ENCODE measurements at places on chromosomes 7 and 10.

DNA sequence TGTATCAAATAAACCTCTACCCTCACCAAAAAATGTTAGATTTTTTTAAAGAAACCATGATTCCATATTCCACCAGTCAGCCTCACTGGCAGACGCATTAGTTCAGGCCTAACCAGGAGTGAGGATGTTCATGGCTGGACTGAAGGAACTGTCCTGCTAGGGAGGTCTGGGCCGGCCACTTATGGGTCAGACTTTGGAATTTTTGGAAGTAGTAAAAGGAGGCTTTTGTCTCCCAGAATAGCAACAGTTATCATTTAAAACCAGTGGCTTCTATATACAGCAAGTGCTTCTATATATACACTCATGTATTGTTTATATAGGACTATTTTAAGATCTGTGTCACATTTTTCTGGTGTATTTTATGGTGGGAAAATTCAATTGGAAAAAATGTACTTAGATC is 120.5 kb downstream of the CNNM2 start:
- DNase-seq = no peak

DNA sequence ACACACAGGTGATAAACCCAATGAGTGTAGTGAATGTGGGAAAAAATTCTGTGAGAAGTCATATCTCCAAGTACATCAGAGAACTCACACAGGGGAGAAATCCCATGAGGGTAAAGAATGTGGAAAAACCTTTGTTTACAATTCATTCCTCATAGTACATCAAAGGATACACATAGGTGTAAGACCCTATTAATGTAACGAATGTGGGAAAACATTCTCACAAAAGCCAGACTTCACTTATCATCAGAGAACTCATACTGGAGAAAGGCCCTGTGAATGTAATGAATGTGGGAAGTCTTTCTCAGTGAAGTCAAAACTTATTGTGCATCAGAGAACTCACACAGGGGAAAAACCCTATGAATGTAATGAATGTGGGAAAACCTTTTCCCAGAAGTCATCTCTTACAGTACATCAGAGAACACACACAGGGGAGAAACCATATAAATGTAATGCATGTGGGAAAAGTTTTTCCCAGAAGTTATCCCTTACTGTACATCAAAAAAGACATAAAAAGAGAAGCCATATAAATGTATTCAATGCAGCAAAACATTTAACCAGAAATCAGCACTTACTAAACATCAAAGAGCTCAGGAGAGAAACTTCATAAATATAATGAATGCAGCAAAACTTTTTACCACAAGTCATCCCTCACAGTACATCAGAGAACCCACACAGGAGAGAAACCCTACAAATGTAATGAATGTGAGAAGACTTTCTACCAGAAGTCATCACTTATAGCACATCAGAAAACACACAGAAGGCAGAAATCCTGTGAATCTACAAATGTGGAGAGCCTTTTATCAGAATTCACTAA is 49.8 kb downstream of the ZNF239 start:
- no peak for DNase-seq

- DNase-seq = no peak
These were observed 261.1 kb downstream of the AUTS2 start for GRCh38 chr7:69859342-69859741.

DNA sequence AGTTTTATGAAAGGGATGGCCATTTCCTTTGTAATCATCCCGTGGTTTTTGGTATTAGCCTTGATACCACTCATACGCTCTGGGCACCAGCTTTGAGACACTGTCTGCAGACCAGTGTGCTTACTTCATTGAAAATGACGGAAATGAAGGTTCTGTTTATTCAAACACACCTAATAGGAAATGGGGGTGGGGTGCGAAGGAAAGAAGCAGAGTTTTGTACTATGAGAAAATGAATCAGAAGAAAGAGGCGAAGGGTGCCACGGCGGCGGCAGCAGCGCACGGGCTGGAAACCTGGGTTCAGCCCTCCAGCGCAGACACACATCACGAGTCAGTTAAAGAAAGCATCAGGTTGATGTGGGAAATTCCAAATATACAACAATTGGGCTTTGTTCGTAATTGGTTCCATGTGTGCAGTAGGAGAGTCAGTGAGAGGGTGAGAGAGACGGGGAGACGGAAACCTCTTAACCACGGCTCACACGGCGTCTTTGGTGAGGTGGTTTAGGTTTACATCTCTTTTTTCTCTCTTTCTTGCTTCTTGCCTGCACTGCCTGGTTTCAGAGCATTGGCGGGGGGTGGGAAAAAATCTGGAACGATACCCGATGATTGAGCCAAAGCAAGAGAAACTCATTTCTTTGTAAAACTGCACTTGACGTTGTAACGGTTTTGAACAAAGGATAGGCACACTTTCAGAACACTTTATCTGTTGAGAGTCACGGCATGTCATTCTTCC is 321.2 kb downstream of the FRMD4A start:
- DNase-seq = no peak

DNA sequence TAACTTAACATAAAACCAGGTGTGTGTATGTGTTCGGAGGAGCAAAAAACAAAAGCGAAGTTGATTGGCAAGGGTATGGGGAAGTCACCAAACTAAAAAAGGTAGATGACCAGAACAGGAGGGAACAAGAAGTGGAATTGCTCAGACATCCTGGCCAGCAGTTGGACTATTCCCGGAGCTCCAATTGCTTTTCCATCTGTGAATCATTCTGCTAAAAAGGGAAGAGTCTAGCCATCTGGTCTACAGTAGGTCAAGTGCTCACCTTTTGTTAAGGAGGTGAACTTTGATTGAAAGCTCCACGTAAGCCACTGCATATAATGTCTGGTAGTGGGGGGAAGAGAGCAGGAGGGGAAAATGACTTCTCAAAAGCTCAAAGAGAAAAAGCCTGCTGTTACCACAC is 50.0 kb upstream of the BET1 start:
- DNase-seq = no peak

- DNase-seq = no peak
These were observed 5.2 kb upstream of the PRKAR2B start for GRCh38 chr7:107039199-107039900.

DNA sequence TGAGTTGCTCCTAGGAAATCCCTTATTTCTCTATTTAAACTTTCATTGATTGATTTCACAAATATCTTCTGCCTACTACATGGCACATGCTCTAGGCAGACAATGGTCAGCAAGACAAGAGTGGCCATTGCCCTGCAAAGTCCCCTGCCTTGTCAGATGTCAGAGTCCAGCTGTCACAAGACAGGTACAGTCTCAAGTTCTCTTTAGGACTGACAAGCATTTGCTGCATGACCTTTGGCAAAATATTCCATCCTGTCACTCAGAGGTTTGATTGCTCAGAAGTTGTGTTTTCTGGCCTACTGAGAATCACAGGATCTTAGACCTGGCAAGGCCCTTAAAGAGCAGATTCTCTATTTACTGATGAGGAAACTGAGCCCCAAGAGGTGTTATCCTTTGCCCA is 322.3 kb upstream of the NFE2L3 start:
- DNase-seq = no peak

DNA sequence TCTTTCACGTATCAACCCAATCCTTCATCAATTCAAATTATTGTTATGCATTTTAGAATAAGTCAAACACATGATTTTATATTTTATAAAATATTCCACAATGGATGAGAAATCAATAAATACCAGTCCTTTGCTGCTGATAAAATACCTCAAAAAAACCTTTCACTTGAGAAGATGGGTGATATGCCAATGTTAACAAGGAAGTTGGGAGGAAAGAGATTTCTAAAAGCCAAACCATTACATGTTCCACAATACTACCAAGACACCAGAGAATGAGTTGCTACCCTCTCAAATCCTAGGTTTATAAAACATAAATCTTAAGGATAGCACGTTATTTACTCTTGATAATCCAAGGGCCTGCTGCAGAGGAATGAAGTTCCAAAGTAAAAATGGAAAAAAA is 14.4 kb downstream of the RNF133 start:
- DNase-seq = no peak

GRCh38 chr10:54159924-54160323 is 641.1 kb downstream of the PCDH15 start:
- DNase-seq = no peak

DNA sequence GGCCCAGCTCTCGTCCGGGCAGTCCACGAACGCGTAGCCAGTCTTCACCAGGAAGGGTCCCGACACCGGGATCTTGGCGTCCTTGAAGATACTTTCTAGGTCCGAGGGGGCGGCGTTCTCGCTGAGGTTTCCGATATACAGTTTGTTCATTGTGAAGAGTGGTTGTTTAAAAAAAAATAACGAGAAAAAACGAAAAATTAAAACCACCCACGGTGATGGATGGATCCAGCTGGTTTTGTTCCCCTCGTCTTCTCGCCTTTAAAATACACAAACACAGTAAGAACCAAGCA is 385 bp downstream of the IGF2BP3 start:
- no peak for DNase-seq
